ENCODE measurements at places on chromosomes 16 and 17.

DNA sequence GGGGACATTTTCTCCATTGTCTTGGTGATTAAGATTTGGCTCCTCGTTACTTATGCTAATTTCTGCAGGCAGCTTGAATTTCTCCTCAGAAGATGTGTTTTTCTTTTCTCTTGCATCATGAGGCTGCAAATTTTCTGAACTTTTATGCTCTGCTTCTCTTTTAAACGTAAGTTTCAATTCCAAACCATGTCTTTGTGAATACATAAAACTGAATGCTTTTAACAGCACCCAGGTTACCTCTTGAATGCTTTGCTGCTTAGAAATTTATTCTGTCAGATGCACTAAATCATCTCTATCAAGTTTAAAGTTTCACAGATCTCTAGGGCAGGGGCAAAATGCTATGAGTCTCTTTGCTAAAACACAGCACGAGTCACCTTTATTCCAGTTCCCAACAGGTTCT lies 19.4 kb downstream of the ARHGAP44 start:
- no peak for DNase-seq

DNA sequence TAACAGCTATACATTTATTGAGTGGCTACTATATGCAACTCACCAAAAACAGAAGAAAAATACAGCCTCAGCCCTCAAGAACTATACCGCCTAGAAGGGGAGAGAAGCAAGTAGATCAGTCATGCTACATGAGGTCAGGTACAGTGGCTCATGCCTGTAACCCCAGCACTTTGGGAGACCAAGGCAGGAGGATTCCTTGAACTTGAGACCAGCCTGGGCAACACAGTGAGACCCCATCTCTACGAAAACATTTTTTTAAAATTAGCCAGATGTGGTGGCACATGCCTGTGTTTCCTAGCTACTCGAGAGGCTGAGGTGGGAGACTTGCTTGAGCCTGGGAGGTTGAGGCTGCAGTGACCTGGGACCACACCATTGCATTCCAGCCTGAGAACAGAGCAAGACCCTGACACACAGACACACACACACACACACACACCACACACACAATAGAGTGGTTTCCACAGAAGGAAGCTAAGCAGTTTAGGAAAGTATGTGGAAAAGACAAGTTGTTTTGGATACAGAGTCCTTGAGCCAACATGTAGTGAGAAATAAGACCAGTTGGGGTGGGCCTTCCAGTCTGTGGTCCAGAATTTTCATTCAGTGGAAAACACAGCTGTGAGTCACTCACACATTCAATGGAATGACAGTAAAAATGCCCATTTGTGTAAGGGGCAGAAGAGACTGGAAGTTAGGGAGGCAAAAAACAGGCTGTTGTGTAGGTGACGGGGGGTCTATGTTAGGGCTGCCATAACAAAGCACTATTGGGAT lies 10.7 kb upstream of the SNTB2 start:
- DNase-seq: no peak

DNA sequence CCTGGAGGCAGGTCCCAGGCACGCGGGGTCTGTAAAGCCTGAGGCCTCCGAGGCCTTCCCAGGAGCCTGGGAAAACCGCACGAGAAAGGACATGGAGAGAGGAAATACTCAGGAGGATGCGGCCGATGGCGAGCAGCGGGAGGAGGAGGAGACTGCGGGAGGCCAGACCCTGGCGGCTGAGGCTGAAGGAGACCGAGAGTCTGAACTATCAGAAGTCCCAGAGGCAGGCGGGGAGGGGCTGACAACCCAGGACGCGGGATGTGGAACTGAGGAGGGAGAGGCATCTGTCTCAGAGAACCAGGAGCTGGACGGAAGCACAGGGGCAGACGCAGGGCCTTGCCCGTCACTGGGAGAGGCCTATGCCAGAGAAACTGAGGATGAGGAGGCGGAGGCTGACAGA lies 2.4 kb downstream of the APOBR start:
- DNase-seq: no peak

GRCh38 chr16:75070012-75070841 lies 46.4 kb downstream of the LDHD start:
- DNase-seq: no peak

- DNase-seq: no peak
Measured at GRCh38 chr17:12352127-12352526, 313.6 kb upstream of the MYOCD start.

DNA sequence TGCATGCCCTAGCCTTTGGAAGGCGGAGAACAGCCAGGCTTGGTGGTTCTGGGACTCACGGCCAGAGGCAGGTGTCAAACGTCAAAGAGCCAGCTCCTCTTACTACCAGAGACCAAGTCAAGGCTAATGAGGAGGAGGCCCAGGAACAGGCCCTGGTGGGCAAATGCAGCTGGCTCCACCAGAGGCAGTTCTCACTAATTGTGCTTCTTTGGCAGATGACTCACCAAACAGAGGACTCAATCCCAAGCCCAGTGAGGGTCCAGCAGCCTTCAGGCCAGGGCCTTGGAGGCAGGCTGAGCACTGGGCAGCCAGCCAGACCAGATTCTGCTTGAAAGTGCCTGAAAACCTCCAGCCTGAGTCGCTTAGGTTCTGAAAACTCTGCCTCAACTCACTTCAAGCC lies 336.5 kb upstream of the CDH5 start:
- no peak for DNase-seq

- DNase-seq: no peak
Measured at GRCh38 chr16:82633964-82634600, 7.3 kb downstream of the CDH13 start.

- no peak for DNase-seq
Measured at GRCh38 chr16:66843191-66843590, 1.0 kb upstream of the CA7 start.

DNA sequence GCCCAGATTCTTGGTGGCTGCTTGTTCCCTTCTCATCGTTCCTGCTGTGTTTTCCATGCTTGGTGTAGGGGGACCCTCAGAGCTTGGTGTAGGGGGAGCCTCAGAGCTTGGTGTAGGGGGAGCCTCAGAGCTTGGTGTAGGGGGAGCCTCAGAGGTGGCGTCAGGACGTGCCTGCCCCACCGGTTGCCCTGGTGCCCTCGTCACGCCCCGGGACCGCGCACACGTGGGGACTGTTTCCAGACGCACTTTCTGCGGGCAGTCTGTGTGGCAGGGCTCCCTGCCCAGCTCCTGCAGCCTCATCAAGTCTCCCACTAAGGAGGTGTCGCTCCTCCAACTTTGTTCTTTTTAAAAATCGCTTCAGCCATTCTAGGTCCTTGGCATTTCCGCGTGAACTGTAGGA lies 51.9 kb downstream of the WDR45B start:
- no peak for DNase-seq

DNA sequence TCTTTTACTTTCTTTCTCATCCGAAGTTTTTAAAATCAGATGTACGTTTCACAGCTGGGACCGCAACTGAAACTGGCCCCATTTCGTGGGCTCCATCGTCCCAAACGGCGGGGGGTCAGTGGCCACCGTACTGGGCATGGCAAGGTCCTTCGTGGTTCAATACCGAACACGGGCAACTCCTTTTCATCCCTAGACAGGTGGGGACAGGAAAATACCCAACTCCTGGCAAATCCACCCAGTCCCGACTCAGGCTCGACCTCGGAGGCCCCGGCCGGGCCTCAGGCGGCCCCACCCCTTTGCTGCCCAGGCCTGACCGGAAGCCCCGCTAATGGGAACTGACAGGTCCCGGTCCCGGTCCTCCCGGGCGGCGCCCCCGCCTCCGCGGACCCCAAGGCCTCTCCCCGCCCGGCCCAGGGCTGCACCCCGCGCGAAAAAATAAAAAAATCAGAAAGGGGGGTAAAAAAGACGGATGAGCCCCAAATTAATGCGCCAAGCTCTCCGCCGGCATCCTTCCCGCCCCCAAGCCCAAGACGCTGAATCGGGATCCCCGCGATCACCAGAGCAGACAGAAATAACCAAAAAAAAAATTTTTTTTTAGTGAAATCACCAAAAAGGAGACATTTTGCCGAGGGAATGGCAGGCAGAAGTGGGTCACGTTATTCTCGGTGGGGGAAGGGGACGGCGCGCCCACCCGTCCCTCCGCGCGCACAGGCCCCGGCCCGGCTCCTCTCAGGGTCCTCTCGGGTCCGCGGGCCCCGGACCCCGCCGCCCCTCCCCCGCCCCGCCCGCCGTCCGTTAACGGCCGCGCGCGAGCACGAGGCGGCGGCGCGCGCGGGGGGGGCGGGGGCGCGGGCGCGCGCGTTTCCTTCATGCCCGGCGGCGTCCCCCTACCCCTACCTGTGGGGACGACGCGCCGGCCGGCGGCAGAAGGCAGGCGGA lies 562 bp downstream of the ZC3H7A start:
- DNase-seq: peak; percentile 22

DNA sequence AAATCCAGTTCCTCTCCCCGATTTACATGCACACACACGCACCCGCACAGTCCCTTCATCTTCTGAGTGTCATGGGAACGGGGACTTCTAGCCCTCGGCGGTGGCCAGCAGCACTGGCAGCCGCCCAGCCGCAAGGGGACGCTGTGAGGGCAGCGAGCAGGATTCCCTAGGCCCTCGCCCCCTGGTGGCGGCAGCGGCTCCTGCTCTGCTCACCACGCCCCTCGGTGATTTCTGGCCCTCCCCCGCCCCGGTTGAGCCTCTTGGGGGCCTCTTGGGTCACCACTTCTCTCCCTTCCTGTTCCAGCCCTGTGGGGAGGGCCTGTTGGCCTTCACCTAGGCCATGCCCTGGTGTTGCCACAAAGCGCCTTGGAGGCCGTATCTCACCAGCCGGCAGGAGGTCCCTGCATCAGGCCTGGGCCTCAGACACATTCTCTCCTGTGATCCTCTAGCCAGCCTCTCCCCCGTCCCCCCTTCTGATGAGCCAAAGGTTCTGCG lies 75.2 kb upstream of the KSR1 start:
- peak; percentile 85 for DNase-seq

GRCh38 chr16:50756473-50756872 lies 14.6 kb downstream of the CYLD start:
- no peak for DNase-seq

- DNase-seq: no peak
Measured at GRCh38 chr17:47973541-47973940, 2.6 kb downstream of the CDK5RAP3 start.

GRCh38 chr17:11318207-11318606 lies 77.2 kb downstream of the SHISA6 start:
- no peak for DNase-seq

DNA sequence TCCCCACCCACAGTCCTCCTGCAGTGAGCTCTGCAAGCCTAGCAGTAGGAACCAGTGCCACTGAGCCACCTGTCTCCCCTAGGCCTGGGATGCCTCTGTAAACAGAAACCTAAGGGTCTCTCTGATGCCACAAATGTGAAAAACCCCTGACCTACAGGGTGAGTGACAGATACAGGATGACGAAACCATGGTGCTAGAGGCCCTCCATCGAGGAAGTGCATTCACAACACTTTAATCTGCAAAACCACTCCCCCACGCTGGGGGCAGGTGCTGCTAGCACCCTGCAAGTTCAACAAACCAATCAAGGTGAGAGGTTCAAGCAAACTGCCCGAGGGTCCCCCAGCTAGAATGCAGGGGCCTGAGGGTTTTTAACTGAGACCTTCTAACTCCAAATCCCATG lies 59.5 kb downstream of the CDYL2 start:
- DNase-seq: no peak

DNA sequence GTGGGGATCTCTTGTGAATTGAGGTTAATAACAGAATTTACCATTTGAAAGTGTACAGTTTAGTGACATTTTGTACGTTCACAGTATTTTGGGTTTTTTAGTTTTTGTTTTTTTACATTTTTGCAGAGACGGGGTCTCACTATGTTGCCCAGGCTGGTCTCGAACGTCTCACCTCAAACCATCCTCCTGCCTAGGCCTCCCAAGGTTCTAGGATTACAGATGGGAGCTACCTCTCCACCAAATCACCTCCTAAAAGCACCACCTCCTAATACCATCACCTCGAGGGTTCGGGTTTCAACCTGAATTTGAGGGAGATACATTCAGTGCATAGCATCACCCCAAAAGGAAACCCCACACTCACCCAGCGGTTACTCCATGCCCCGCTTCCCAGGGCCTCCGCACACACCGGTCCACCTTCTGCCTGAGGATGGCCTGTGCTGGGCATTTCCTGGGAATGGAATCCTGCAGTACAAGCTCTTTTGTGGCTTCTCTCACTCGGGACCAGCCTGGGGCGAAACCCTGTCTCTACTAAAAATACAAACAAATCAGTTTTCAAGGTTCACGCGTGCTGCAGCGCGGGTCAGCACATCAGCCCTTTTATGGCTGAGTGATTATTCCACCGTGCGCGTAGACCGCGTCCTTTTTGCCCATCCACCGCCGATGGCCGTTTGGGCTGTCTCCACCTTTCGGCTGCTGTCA lies 182.7 kb upstream of the CIBAR2 start:
- DNase-seq: no peak

GRCh38 chr17:78679495-78680395 lies 102.3 kb downstream of the CYTH1 start:
- no peak for DNase-seq

- DNase-seq: no peak
Measured at GRCh38 chr17:51997723-51998122, 160.8 kb downstream of the CA10 start.

- peak; percentile 82 for DNase-seq
Measured at GRCh38 chr17:41579484-41580243, 7.0 kb downstream of the KRT14 start.

DNA sequence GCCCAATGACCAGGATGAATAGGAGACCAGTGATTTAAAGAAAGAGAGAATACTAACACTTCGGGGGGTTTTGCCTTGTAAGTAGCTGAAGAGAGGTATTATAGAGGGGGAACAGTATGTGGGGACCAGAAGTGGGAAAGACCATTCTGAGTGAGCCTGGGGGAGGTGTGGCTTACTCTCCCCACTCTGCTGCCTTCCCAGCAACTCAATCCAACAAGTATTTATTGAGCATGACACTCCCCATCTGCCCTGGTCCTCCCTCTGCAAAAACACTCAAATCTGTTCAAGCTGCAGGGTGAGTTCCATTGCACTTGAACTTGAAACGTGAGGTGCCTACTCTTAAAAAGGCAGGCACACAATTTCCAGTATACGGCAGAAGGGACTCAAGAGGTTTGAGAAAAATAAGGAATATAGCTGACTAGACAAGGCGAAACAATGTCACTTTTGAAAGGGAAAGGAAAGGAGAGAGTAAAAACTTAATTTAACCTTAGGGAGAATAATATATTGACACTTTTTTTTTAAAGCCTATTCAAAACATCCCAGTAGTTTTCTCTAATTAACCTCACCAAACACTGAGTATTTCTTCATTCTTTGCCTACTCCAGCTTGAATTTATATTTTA lies 8.2 kb downstream of the FAM117A start:
- DNase-seq: no peak

DNA sequence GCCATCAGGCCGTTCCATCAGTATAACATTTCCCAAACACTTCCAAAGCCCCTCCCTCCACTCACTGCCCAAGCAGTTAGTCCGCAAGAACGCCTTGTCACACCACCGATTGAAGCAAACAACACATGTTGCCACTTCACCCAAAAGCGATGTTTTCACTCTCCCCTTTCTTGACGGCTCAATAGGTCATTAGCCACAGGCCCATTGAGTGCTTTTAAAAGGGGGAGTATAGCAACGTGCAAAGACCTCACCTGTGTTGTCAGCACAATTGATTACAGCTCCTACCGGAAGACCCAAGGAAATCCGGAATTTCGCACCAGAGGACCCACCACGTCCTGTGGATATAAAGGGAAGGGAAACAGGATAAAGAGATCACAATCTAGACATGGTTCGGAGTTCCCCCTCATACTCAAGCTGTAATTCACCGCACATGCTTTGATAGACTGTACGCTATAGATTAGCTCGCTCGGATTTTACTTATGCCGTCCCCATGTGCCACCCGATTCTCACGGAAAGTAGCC lies 690 bp downstream of the RPL23 start:
- no peak for DNase-seq

- no peak for DNase-seq
Measured at GRCh38 chr17:65158041-65158440, 20.9 kb downstream of the RGS9 start.

GRCh38 chr16:89061590-89062380 lies 31.9 kb upstream of the ACSF3 start:
- no peak for DNase-seq
